GM12878 (cell line): ENCODE measurements at places on chromosomes 1 and 21. TPM values are rescaled to one million over a fixed set of nuclear protein-coding genes. Genes with fewer than 3 reads are reported as not detected.
A peak's percentile ranks its signal among the peaks of the same experiment; 100 is the strongest.

DNA sequence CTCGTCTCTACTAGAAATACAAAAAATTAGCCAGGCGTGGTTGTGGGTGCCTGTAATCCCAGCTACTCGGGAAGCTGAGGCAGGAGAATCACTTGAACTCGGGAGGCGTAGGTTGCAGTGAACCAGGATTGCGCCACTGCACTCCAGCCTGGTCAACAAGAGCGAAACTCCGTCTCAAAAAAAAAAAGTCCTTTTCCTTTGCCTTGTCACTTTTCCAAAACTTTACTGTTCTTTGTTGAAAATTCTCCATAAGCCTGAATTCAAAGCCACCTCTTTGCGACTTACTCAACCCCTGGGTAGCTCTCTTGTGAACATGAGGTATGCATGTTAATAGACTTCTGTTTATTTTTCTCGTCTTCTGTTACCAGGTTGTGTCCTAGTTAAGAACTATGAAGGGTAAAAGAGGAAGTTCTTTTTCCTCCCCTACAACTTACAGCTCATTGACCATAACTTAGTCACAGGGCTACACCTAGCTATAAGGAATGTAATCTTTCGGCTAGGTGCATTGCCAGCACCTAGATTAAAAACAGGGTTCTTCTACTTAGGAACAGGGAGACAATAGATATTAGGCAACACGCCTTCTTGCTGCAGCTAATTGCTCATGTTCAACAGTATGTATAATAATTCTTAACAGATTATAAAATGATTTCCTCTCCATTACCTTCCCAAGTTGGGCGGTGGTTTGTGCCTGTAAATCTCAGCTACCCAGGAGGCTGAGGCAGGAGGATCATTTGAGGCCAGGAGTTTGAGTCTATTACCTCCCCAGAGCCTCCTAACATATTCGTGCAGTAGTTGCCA, 40.9 kb downstream of the PTAFR start:
- H3K36me3 ChIP-seq: no peaks in the 10 kb centered on the region
- DNase-seq: no peak
- no peak overlapping the region for H3K4me3 ChIP-seq
- H3K27ac ChIP-seq: peak overlapping the region; percentile 30; the same call in 1 of the 2 replicates
- H3K27me3 ChIP-seq: no peaks in the 10 kb centered on the region

- no peak for DNase-seq
- no peaks in the 10 kb centered on the region for H3K36me3 ChIP-seq
- H3K27me3 ChIP-seq: no peaks in the 10 kb centered on the region
- H3K4me1 ChIP-seq: no peaks in the 10 kb centered on the region
- H3K4me3 ChIP-seq: no peak overlapping the region
- no peak overlapping the region for H3K27ac ChIP-seq
Measured at GRCh38 chr1:90187323-90187585, 192.3 kb downstream of the ZNF326 start.

GRCh38 chr1:15994081-15994480, 10.0 kb upstream of the SRARP start:
- H3K27ac ChIP-seq: no peak overlapping the region
- H3K4me1 ChIP-seq: no peaks in the 10 kb centered on the region
- DNase-seq: no peak
- no peaks in the 10 kb centered on the region for H3K27me3 ChIP-seq
- H3K36me3 ChIP-seq: no peaks in the 10 kb centered on the region

DNA sequence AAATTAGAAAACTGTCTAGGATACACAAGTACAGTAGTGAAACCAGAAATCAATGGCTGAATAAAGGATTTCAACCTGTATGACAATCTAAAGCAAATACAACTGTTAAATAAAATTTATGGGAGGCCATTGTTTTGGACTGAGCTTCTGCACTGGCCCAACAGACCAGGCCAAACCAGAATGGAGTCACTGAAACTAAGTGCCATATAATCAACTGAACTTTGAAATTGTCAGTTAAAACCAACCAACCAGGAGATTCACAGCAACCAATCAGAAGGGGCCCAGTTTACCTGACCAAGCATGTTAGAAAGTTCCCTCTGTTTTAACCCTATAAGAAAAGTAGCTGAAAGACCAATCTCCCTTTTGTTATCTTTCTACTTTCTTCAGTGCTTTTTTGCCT, 30.5 kb upstream of the SOAT1 start:
- H3K4me3 ChIP-seq: no peak overlapping the region
- no peaks in the 10 kb centered on the region for H3K36me3 ChIP-seq
- H3K27me3 ChIP-seq: no peaks in the 10 kb centered on the region
- H3K27ac ChIP-seq: no peak overlapping the region
- H3K4me1 ChIP-seq: no peaks in the 10 kb centered on the region

- H3K36me3 ChIP-seq: no peaks in the 10 kb centered on the region
- H3K27me3 ChIP-seq: no peaks in the 10 kb centered on the region
- H3K27ac ChIP-seq: no peak overlapping the region
- no peaks in the 10 kb centered on the region for H3K4me1 ChIP-seq
Measured at GRCh38 chr1:177448652-177449357, 278.0 kb downstream of the BRINP2 start.

DNA sequence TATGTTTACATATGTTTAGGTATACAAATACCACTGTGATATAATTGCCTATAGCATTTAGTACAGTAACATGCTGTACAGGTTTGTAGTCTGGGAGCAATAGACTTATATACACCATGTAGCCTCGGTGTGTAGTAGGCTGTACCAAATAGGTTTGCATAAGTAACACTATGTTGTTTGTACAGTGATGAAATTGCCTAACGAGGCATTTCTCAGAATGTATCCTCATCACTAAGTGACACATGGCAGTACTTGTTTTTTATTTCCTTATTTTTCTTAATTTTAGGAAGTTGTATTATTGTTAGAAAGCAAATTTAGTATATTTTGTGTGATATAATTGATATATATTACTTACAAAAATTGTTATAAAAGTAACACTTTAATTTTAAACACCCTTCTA, 840.9 kb downstream of the LTN1 start:
- H3K27me3 ChIP-seq: no peaks in the 10 kb centered on the region
- no peak for DNase-seq
- H3K36me3 ChIP-seq: no peaks in the 10 kb centered on the region

DNA sequence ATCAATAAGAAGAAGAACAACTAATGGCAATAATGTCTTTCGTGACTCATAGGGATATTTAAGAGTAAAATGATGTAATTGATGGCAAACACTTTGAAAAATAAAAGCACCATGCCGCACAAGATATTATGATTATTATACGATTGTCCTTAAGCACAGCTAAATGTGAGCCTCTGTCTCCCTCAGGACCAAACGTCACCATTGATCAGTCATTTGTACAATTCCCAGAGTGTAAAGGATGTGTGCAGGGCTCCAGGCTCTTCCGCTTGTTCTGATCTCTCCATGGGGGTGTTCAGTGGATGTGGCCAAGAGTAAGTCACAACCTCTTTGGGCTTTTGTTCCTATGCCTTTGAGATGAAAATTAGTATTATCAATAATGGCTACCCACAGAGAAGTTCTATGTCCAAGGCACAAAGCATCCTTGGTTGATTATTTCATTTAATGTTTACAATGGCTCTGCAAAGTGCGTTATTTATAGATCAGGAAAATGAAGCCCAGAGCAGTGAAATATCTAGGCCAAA, 17.7 kb upstream of the C1orf87 start:
- no peaks in the 10 kb centered on the region for H3K27me3 ChIP-seq
- H3K4me1 ChIP-seq: no peaks in the 10 kb centered on the region
- no peak for DNase-seq
- no peak overlapping the region for H3K27ac ChIP-seq
- no peak overlapping the region for H3K4me3 ChIP-seq
- no peaks in the 10 kb centered on the region for H3K36me3 ChIP-seq

GRCh38 chr21:37459575-37459974, 93.0 kb downstream of the DYRK1A start:
- no peak overlapping the region for H3K27ac ChIP-seq
- no peak for DNase-seq
- peaks cover 11% of the 10 kb centered on the region for H3K4me1 ChIP-seq
- H3K27me3 ChIP-seq: no peaks in the 10 kb centered on the region
- H3K4me3 ChIP-seq: no peak overlapping the region

GRCh38 chr1:241109039-241109438, 248.0 kb downstream of the RGS7 start:
- DNase-seq: no peak
- H3K36me3 ChIP-seq: no peaks in the 10 kb centered on the region
- H3K4me3 ChIP-seq: no peak overlapping the region
- no peak overlapping the region for H3K27ac ChIP-seq
- H3K4me1 ChIP-seq: no peaks in the 10 kb centered on the region
- no peaks in the 10 kb centered on the region for H3K27me3 ChIP-seq

DNA sequence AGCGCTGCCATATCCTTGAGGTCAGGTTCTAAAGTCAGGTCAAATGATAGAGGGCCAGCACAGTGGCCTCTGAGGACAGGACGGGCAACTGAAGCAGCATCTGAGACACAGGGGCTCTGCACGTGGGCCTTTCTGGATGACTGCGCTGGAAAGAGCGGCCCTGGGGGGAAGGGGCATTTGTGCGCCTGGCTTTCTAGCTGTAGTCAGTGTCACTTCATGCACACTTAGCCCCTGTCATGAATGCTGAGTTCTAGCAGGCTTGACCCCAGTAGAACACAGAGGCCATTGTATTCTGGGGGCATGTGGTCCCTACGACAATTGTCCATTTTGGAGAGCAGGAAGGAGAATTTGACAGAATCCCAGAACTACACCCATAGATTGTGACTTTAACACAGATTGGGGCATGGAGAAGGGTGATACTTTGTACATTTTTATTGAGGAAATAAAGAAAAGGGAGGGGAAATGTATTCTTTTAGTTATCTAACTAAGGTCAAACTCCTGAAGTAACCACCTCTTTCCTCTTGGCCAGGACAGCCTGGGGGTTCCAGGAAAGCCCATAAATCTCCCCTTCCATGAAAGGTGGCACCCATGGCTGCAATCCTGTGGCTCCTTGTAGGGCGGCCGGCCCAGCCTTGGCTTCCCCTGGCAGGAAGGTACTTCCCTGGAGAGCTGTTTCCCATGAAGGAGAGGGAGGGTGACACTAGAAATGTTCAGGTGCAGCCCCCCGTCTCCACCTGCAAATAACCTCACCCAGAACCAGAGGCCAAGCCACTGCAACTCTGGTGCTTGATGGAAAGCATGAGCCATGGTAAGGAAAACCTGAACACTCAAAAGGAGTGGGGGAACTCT, 34.4 kb downstream of the NTPCR start:
- no peaks in the 10 kb centered on the region for H3K4me1 ChIP-seq
- no peak overlapping the region for H3K4me3 ChIP-seq
- H3K27me3 ChIP-seq: no peaks in the 10 kb centered on the region
- no peak overlapping the region for H3K27ac ChIP-seq

DNA sequence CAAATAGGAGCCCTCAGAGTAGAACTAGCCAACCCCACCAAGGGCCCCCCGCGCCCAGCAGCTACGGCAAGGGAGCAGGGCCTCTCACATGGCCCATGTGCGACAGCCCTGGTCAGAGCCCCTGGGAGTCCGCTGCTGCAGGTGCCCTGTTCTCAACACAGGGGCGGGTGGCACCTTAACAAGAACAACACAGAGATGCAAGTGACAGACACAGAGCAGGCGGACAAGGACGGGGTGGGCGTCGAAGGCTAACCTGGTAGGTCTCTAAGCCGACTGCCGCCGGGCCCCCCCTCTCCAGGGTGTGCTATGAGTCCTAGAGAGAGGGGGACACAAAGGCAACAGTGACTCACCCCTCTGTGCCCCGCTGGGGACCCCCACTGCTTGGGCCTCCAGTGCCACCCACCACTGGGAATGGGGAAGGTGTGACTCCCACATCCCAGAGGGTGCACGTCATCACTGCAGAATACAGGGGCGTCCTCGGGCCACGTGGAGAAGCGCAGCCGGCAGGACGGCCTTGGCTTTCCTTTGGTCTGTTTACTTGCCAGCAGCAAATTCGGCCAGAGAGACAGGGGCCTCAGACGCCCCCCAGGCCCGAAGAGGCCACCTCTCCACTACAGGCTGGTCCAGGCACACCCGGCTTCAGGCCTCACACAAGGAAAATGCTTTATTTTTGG, 44.8 kb downstream of the PRDM15 start:
- peaks cover 23% of the 10 kb centered on the region for H3K36me3 ChIP-seq
- H3K27ac ChIP-seq: peak overlapping the region; percentile 70
- no peak for DNase-seq
- no peaks in the 10 kb centered on the region for H3K27me3 ChIP-seq
- H3K4me1 ChIP-seq: peaks cover 40% of the 10 kb centered on the region

The RUSC1 gene
- 15.9 and 18.5 TPM in 2 replicates for polyA plus RNA-seq

The FOXO6 gene
- not detected in 2 replicates for polyA plus RNA-seq

The TEX38 gene
- 0.15 TPM in 1 of 2 replicates, not detected in the other for polyA plus RNA-seq

The MXRA8 gene
- 0.15 and 0.21 TPM in 2 replicates for polyA plus RNA-seq
